Right lobe of liver (tissue), 6 donors: ENCODE measurements at places on chromosomes 5 and 9. TPM values are rescaled to one million over a fixed set of nuclear protein-coding genes. Genes with fewer than 3 reads are reported as not detected.

DNA sequence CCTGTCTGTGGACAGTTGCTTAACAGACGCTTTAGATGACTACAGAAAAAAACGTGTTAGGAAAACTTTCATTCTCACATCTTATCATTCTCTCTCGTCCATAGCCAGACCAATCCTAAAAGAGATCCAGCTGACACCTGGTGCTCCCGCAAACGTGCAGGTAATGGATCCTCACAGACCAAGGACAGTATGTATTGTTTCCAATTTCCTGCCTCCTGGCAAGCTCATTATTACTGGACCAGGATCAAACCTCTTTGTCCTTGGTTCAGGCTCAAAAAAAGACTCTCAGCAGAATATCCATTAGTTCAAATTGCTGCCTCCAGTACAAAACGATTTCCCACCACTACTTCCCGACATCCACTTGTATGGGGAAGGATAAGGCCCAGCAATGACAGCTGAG, 62.4 kb downstream of the SERINC5 start:
- DNase-seq: no peak

GRCh38 chr9:91421971-91422757, 1.5 kb downstream of the NFIL3 start:
- no peak for DNase-seq

GRCh38 chr9:89077519-89077918, 86.3 kb downstream of the S1PR3 start:
- DNase-seq: no peak

- DNase-seq: no peak
Observed at GRCh38 chr9:33719581-33720374, 75.6 kb upstream of the PRSS3 start.

The QRFP gene
- total RNA-seq: not detected

The ADAMTS2 gene
- 14.3 TPM for total RNA-seq

The GPR150 gene
- not detected for total RNA-seq
